ENCODE measurements at places on chromosomes 4 and X.

GRCh38 chrX:31893525-31893924 is 821.7 kb upstream of the FTHL17 start:
- no peak for DNase-seq

DNA sequence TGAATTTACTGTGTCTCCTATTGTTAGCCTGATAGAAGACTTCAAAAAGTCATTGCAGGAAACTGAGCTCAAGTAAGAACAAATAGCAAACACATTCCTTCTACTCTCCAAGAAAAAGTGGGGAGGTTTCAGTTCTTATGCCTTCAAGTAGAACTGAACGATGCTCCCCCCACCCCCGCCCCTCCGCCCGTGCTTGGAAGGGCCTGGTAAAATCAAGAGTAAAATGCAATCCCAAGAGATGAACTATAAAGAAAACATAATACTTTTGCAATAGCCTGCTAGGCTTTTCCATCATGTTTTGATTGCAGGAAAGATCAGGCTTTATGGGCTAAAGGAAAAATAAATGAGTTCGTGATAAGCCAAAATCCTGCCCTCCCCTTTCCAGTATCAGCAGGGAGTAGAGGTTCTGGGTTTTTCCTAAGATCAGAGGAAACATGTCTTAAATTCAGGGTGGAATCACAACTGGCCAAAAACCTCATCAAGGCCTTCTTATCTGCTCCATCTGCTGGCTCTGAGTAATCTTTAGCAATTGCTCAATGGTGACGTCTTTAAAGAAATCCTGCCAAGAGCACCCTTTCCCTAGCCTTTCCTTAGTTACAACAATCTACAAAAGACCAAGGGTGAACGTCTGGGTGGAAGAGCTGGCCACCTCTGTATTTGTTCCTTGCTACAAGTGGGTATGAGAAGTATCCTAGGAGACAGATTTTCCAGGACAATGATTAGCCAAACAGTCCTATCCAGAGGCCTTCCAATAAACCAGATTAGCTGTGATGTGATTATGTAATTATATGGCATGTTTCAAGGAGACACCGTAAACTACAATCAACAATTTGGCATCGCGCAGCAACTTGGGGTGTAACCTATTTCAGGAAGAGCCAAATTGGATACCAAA is 66.3 kb upstream of the FAM9C start:
- DNase-seq: no peak

DNA sequence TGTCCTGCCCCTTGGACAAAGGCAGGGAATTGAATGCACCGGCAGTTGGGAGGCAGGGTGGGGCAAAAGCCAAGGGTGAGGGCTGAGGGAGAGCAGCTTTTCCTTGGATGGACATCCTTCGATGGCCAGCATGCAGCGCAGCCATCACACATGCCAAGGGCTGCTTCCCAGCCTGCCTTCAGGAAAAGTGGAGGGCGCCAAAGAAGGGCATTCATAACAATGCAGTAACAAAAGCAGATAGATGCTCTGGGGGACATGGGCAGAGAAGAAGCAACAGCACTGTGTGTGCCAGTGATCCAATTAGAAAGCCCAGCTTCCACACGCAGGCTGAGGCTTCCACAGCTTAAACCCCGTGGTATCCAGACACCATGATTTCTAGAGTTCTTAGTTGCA is 71.5 kb downstream of the TSPAN5 start:
- no peak for DNase-seq

GRCh38 chr4:23105759-23106370 is 413.1 kb downstream of the GBA3 start:
- DNase-seq: no peak

DNA sequence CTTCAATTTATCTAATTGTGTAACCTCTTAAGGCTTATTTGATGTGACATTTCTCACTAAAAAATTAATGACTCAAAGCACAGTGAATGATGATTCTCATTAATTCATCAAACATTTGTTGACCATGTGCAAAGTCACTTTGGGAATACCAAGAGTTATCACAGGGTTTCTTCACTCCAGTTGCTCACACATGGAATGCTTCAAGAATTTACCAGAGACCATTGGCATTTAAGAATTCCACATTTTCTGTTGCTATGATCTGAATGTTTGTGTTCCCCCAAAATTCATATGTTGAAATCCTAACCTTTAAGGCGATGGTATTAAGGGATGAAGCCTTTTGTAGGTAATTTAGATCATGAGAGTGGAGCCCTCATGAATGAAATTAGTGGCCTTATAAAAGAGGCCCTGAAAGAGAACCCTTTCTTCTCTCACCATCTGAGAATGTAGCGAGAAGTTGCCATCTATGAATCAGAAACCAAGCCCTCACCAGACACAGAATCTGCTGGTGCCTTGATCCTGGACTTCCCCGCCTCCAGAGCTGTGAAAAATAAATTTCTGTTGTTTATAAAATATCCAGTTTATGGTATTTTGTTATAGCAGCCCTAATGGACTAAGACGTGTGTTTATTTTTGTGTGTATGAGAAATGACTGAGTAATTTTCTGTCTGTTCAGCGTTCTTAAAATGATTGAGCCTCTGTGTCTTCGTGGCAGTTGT is 16.4 kb upstream of the SRPX start:
- no peak for DNase-seq

- DNase-seq: no peak
Observed at GRCh38 chrX:40064055-40064597, 33.6 kb downstream of the BCOR start.

GRCh38 chrX:38804432-38804681 is 3.1 kb downstream of the MID1IP1 start:
- no peak for DNase-seq

All from activated T-helper 1 cell treated with anti-CD3 and anti-CD28 coated beads, Interleukin-2, amount 50 U/mL, for 16 hours (primary cell).